LHCN-M2 (cell line): ENCODE measurements at places on chromosomes 16 and 17.

DNA sequence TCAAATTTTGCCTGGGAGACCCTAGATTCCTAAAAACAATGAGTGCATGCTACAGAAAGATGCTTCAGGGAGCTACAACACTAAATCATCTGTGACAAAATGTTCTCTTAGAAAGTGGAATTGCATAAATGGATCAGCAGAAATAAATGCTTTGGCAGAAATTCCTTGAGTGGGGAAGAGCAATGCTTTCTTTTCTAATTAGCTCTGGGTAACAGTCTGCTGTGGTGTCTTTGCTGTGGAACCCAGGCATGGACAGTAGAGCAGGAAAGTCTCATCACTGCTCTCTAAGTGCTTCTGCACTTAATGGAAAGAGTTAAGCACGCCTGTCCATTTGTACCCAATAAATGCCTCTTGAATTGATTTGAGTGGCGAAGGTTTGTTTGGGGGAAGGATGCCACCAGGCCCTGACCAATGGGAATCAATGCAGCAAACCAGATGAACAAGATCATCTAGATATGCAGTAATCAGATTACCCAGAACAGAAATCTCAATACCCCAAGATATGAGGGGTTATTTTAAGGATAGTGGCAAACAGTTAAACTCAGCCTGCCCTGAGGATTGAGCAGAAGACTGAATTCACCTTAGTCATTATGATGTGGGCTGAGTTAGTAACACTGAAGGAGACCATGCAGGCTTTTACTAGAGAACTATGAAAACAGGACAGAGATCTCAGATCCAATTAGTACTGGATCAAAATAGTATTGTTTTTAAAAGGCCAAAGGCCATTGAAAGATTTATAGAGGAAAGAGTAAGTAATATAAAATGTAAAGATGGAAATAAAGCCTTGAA, 13.6 kb downstream of the HLF start:
- no peak for DNase-seq

GRCh38 chr17:1727258-1727789, 2.8 kb downstream of the WDR81 start:
- no peak for DNase-seq

GRCh38 chr17:1053661-1054360, 56.9 kb downstream of the TIMM22 start:
- DNase-seq: no peak

GRCh38 chr16:74200921-74201320, 95.7 kb upstream of the PSMD7 start:
- DNase-seq: no peak

GRCh38 chr17:36856903-36857381, 80.3 kb upstream of the LHX1 start:
- DNase-seq: no peak

- DNase-seq: no peak
Observed at GRCh38 chr17:2083613-2084035, 28.7 kb downstream of the HIC1 start.

DNA sequence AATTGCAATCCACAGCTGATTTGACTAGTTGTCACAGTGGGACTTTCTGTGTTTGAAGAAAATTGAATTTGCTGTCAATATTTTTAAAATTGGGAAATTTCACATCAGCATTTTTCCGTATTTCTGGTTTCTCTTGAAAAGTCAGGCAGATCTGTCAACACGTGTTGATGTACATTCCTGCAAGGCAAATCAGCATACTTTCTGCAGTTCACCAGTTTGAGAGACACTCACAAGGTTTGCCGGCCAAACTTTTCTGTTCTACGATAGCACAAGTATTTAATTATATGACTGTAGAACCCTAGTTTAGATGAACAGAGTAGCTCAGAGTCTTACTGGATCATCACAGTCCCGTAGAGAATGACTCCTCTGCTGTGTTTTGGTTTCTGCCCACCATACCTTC, 102.0 kb downstream of the ADAMTS18 start:
- no peak for DNase-seq
